NCI-H446 treated with DMSO at 0.1 percent for 48 hours (cell line): ENCODE measurements at places on chromosomes 5 and 9.

DNA sequence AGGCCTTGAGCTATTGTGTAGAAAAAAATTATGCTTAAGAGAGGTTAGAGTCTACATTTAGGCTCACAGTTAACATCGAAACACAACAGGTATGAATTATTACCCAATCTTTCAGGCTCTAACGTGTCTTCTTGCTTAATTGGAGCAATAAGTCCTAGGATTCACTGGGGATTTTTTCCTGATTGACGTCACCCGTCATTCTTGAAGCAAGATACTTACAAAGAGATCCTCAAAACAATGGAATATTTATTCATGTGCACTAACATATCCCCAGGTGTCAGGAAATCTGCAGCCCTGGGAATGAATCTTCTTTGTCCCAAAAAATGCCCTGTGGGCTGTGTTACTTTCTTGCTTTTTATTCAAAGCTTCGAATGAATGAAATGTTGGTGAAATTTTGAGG lies 413.5 kb downstream of the NFIB start:
- DNase-seq: no peak

GRCh38 chr5:75758116-75758515 lies 40.9 kb upstream of the POC5 start:
- no peak for DNase-seq

DNA sequence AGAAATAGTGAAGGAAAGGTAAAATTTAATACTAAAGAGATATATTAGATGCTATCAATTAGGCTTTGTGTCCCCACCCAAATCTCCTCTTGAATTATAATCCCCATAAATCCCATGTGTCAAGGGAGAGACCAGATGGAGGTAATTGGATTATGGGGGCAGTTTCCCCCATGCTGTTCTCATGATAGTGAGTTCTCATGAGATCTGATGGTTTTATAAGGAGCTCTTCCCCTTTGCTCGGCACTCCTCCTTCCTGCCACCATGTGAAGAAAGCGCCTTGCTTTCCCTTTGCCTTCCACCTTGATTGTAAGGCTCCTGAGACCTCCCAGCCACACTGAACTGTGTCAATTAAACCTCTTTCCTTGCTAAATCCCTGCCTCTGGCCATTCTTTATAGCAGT lies 697.0 kb upstream of the RGMB start:
- DNase-seq: no peak

- no peak for DNase-seq
Measured at GRCh38 chr5:142346706-142347105, 21.9 kb upstream of the SPRY4 start.

GRCh38 chr5:71587766-71588532 lies 809 bp downstream of the MCCC2 start:
- no peak for DNase-seq

DNA sequence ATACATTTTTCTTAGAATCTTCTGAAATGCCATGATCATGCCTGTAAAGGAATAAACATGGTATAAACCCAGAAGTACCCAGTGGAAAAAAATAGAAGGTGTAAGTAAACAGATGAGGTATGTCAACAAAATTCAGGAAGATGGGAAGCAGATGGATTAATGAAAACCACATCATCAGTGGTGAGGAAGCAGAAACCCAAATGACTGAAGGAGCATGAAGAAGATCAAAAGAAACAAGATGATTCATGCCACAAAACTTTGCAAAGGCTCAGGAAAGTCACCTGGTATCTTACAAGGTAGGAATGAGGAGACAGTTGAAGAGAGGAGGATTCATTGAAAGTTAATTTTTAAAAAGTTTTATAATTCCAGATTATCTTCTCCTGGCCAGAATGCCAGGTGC lies 132.8 kb upstream of the PAPPA start:
- no peak for DNase-seq

DNA sequence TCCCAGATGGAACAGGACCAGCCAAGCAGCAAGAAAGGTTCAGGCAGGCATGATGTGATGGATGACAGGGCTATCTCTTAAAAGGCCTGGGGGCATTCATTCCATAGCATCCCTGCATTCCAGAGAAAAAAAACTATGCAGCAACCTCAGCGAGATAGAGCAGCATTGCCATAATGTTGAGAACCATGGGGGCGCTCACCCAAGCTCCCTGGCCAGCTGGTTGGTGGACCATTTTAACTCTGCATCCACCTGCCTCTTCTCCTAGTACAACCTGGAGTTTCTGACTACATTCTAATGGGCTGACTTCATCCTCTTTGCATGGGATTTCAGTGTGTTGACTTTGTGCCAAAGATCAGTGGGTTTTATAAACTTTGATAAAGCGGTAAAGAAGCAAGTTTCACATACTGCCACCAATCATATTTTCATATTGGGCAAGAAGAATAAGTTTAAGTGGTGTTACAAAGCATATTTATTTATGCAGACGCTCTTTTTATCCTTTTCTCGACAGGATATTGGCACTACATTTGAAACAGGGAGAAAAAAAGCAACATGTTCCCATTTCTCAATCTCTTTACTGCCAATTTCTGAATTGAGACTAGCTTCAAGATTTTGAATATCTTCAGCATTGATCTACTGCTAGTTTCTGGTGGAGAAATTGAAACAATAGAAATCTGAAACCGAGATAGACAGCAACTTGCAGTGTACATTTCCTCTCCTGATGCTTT lies 378.3 kb upstream of the WWC1 start:
- no peak for DNase-seq

DNA sequence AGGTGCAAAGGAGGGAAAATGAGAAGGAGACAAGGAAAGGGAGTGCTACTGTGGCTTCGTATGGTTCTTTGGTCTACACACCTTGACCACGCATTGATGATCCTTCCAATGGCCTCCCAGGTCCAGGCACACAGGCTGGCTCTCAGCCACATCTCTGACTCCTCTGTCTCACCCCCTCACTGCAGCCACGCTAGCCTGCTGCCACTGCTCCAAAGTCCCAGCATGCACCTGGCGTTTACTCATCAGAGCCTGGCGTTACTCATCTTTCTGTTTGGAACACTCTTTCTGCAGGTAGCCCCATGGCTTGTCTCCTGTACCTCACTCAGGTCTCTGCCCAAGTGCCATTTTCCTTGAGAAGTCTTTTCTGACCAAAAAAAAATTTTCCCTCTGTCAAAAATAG lies 195.5 kb downstream of the SNCAIP start:
- no peak for DNase-seq

DNA sequence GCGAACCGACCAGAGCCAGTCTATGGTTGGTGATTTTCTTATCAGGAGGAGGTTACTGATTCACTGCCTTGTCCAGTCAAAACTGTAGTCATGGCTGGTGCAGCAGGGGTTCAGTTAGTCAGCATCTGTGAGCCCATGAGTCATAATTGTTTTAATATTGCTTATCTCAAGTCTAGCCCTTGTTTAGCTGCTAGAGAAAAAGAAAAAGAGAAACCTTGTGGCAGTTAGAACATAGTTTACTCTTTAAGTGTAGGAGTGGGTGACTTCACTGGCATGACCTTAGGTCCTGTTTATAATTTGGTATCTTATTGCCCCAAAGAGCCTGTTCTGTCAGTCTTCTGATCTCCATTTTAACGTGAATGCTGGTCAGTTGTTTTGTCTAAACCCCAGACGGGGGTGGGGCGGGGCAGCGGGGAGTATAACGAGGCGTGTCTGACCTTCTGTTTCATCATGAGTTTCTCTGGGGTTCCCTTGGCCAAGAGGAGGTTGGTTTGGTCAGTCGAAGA lies 76.9 kb upstream of the NFIL3 start:
- DNase-seq: no peak

DNA sequence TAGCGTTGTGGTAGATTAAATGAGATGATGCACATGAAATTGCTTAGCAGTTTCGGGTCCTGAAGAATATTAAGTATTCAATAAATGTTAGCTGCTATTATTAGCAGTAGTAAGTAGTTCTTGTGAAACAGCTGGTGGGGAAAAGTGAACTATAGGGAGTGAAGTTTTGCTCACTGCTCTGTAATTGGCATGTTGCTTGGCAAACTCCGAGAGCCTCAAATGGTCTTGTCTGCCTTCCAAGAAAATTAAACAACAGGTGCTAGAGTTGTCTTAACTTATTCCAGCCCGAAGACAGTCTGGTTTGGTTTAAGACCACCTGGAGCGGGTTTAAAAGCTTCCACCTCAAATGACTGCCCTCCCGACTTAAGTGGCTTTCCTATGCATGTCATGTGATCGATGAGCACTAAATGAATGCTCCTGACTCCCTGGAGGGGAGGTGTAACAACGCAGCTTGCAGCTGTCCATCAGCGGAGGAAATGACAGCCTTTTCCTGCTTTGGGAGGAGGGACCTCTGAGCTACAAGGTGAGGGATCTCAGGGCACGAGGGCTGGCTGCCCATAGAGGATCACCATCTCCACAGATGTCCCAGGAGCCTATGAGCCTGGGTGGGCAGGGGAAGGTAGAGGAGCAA lies 202.9 kb upstream of the PANK3 start:
- no peak for DNase-seq

DNA sequence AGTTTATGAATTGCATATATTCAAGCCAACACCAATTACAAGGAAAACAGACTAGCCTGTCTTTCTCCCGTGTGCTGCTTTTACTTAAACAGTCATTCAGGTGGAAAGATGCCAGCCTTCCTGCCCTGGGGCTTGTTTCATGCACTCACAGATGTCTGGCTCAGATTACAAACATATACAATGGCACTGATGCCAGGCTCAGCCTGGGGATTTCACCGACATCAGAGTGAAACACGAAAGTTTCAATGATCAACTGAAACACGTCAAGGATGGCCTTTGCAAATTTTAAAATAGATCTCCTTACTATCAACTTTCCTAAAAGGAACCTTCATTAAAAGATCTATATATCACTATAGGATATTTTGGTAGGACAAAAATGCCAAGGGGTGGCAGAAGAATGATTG lies 1576.5 kb downstream of the EFNA5 start:
- peak; percentile 78 for DNase-seq

GRCh38 chr5:150434464-150434863 lies 15.1 kb downstream of the RPS14 start:
- peak; percentile 50 for DNase-seq

DNA sequence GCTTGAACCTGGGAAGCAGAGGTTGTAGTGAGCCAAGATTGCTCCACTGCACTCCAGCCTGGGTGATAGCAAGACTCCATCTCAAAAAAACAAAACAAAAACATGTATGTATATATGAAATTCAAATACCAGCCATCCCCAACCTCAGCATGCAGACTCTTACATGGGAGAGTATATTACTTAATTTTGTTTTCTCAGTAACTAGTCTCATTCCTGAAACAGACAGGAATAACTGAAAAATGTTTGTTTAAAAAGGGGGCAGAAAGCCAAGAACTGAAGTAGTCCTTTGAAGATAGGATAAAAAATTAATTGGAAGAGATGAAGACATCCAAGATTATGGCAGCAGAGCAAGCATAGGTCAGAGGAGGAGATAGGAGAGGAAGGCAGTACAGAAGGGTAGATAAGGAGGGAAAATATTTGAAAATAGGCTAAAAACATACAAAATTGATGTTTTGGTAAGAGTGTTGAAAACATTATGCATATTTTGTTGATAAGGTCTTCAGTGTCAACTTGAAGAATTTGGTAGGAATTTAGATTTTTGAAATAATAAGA lies 309.9 kb downstream of the MAT2B start:
- no peak for DNase-seq

GRCh38 chr9:130929571-130930038 lies 9.4 kb downstream of the FIBCD1 start:
- DNase-seq: no peak

DNA sequence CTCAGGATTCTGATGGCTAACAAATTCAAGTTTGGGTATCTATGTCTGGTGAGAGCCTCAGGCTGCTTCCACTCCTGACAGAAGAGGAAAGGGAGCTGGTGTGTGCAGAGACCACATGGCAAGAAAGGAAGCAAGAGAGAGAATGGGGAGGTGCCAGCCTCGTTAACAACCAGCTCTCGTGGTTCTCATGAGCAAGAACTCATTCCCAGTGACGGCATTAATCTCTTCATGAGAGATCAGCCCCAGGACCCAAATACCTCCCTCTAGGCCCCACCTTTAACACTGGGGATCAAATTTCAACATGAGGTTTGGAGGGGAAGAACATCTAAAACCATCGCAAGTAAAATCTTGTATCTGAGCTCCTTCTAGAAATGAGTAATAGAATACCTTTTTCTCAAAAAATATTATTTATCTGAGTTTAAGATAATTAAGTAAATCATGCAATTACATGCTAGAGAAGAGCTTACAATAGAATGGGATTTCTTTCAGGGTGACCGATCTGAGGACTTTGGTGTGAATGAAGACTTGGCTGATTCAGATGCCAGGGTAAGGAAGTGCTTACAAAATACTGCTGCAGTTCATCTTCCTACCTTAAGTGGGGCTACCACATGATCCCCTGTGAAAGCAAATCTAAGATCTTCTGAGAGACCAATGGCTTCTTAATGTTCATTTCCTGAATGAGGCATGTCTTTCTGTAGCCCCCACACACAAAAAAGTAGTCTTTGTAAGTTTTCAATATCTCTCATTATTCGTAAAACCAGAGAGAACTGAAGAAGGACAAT lies 11.5 kb downstream of the ANXA1 start:
- DNase-seq: no peak

DNA sequence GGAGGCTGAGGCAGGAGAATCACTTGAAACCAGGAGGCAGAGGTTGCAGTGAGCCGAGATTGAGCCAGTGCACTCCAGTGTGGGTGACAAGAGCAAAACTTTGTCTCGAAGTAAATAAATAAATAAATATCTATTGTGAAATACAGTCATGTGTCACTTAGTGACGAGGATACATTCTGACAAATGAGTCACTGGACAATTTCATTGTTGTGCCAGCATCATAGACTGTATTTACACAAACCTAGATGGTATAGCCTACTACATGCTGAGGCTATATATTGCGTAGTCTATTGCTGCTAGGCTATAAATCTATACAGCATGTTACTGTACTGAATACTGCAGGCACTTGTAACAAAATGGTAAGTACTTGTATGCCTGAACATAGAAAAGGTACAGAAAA lies 61.1 kb upstream of the CCL21 start:
- DNase-seq: no peak

DNA sequence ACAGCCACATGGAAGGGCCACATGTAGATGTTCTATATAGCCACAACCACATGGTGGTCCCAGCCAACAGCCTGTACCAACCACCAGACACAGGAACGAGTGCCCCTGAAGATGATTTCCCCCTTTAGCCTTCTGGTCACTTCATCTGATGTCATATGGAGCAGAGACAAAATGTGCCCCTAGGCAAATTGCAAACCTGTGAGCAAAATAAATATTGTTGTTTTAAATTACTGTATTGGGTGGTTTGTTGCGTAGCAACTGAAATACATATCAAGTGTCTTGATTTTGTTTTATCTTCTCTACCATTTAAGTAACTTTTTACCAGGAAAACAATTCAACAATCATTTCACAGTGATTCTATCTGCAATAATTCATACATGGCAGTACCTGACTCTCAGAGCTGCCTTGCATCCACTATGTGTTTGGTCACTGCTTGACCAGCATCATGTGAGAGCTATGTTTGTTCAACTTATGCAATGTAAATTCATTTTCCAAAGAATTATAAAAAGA lies 142.5 kb upstream of the VLDLR start:
- DNase-seq: no peak

- DNase-seq: no peak
Measured at GRCh38 chr5:149264439-149265067, 7.1 kb upstream of the AFAP1L1 start.
